Effector memory CD4-positive, alpha-beta T cell (primary cell): ENCODE measurements at places on chromosomes 16 and 17.

GRCh38 chr16:58053682-58054005 is 28.1 kb downstream of the MMP15 start:
- no peak for DNase-seq
- H3K4me1 ChIP-seq: no peaks in the 10 kb centered on the region
- H3K36me3 ChIP-seq: no peaks in the 10 kb centered on the region
- H3K27me3 ChIP-seq: no peaks in the 10 kb centered on the region

DNA sequence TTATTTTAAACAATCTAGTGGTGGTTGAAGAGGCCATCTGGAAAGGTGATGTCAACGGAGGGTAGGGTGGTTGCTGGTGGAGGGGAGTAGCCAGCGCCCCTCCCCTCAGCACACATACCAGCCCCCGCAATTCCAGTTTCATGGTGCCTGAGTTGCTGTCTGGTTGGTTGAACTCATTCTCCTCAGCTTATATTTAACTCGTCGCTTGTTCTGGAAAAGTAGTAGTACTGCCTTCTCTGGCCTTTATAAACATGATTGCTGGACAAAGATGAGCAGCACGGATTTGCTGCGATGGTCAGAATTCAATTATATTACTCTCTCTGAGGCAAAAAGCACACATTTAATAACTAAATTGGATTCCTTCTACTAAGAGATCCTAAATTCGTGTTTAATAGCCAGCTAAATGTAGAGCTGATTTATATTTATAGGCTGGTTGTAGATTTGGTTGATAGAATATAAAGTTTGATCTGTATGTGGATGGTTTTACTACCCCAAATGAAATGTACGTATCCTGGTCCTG is 238.0 kb upstream of the TBX2 start:
- no peaks in the 10 kb centered on the region for H3K4me1 ChIP-seq
- H3K27me3 ChIP-seq: no peaks in the 10 kb centered on the region

DNA sequence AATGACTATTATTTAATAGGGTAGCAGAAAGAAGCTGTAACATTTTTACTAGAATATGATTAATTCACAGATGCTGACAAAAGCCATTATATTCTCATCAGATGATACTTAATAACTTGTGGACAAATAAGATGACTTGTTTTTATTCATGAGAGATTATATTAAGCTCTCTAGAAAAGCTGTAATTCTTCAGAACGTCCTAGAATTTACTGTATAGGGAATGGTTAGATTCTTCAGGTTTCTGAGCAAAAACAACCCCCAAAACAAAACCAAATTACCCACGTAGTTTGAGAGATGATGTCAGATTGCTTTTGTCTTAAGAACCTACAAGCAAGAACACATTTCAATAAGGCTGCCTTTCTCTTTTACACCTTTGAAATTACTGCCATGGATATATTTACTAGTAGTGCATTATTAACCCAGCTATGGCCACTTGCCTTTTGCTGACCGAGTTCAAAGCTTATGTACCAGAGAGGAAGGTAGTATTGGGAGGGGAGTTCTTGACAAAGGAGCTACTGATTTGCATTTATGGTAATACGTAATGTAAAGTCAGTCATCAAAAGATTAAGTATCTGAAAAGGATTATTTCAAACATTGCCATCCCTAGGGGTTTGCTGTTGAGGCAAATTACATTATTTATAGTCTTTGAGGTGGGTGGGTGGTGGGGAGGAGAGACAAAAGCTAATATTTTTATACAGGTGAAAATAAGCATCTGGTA is 51.7 kb downstream of the NLK start:
- DNase-seq: no peak
- H3K27me3 ChIP-seq: no peaks in the 10 kb centered on the region
- no peaks in the 10 kb centered on the region for H3K36me3 ChIP-seq

- DNase-seq: no peak
- peak overlapping the region; percentile 45 for H3K27ac ChIP-seq
- H3K4me1 ChIP-seq: peaks cover 15% of the 10 kb centered on the region
- H3K27me3 ChIP-seq: no peaks in the 10 kb centered on the region
- peaks cover 31% of the 10 kb centered on the region for H3K36me3 ChIP-seq
These were observed 45.8 kb downstream of the STAT3 start for GRCh38 chr17:42342242-42343008.

DNA sequence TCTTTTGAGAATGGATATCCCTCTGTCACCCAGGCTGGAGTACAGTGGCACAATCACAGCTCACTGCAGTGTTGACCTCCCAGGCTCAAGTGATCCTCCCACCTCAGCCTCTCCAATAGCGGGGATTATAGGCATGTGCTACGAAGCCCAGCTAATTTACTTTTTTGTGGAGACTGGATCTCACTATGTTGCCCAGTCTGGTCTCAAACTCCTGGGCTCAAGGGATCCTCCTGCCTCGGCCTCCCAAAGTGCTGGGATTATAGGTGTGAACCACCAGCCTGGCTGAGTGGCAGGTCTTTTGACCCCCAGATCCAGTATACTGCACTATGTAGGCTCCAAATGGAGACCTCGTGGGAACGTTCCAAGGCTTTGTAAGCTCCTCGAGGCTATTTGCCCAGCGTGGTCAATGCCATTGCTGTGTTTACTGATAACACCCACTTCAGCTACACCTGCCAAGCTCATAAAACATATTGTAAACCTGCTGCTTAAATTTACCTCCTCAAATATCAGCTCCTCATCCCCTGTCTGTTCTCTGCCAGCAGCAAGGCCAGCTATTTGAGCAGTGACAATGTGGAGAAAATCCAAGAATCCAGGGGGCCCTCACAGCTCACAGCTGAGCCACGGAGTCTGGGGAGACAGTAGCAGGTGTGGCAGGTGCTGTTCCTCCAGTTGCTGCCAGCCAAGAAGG is 16.2 kb upstream of the KIFC3 start:
- no peak for DNase-seq
- no peak overlapping the region for H3K27ac ChIP-seq
- no peaks in the 10 kb centered on the region for H3K27me3 ChIP-seq
- H3K36me3 ChIP-seq: no peaks in the 10 kb centered on the region
- H3K4me1 ChIP-seq: no peaks in the 10 kb centered on the region
- no peak overlapping the region for H3K4me3 ChIP-seq

- H3K36me3 ChIP-seq: no peaks in the 10 kb centered on the region
- peaks cover 14% of the 10 kb centered on the region for H3K27me3 ChIP-seq
- H3K4me3 ChIP-seq: no peak overlapping the region
- no peak overlapping the region for H3K27ac ChIP-seq
- no peaks in the 10 kb centered on the region for H3K4me1 ChIP-seq
These were observed 8.4 kb upstream of the SRCIN1 start for GRCh38 chr17:38613981-38614779.
